ENCODE measurements at places on chromosomes 7 and 10. TPM values are rescaled to one million over a fixed set of nuclear protein-coding genes. Genes with fewer than 3 reads are reported as not detected.

DNA sequence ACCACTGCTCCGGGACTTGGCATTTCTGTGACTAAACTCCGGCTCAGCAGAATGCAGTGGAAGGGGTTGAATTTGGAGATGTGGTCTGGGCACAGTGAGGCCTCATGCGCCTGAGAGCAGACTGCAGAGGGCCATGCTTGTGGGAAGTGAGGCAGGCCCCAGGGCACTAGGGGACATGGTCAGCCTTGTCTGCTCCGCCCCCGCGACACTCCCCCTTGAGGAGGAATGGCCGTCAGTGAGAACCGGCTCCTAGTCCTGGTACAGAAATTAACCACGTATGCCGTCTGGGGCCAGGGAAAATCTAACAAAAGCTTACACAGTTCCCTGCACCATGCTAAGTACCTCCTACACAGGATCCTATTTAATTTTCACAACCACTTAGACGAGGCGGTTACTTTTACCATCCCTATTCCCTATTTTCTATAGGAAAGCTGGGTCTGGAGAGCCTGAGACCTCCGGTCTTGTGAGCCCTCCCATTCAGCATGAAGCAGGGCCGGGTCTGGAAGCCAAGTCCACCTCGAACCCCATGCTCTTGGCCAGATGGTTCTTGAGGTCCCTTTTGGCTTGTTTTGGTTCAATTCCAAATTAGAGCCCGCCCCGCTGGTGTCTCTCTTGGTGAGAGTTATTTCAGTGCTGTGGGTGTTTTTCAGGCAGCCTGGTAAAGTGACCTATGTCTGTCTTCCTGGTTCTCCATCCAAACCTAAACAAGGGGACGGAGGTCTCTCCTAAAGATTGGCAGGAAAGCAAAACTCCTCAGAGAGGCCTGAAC, 87.7 kb upstream of the PITRM1 start:
- DNase-seq, result no peak

DNA sequence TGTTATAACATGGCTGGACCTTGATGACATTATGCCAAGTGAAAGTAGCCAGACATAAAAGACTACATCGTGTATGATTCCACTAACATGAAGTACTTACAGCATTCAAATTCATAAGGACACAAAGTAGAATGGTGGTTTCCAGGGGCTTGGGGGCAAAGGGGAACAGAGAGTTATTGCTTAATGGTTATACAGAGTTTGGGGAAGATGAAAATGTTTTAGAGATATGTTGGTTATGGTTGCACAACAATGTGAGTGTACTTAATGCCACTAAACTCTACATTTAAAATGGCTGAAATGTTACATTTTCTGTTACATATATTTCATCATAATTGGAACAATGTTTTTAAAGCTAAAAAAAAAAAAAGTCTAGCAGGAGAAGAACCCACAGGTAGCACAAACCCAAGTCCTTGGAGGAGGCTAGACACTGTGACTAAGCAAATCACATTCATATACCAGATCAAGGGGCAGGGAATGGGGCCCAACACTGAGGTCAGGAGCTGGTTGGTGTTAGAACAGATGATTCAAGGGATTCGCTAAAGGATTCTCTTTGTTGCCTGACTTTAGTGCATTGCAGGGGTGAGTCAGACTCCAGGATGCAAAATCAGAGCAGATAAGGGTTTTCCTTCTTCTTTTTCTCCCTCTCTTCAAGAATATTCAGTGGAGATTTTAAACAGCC, 25.1 kb upstream of the AOAH start:
- DNase-seq, result no peak

DNA sequence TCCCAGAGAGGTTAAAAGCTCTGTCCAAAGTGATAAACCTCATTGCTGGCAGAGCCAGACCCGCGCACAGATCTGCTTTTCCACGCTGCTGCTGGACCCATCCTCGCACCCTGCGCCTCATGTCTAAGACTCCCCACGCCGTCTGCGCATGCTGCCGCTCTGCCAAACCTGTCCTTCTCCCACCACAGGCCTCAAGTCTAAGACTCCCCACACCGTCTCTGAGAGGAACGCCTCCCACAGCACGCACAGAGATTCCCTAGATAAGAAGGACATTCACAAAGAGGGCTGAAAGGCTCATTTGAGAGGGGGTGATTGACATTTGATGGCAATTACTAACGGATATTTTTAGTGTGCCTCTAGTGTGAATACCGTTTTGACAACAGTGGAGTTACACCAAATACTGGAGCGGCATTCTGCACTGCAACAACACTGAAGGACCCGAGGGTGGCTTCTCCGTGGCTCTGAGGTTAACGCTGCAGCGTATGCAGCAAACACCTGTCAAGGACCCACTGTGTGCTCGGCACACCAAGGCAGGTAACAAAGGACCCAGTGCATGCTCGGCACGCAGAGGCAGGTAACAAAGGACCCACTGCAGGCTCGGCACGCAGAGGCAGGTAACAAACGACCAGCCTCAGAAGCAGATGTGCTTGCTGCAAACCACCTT, 231.4 kb downstream of the DNAJB6 start:
- DNase-seq, result no peak

GSTO2 gene
- total RNA-seq, result 13.4 TPM

- no peak for DNase-seq
Measured at GRCh38 chr7:137927386-137927785, 74.5 kb downstream of the CREB3L2 start.
